Activated naive CD8-positive, alpha-beta T cell treated with anti-CD3 and anti-CD28 coated beads, Interleukin-2, amount 10 ng/mL, durations not matched to agents 7 days and 5 days (primary cell): ENCODE measurements at places on chromosomes 2 and 18. TPM values are rescaled to one million over a fixed set of nuclear protein-coding genes. Genes with fewer than 3 reads are reported as not detected.

FTCDNL1 gene
- total RNA-seq, result 2.0 TPM

DPP4 gene
- total RNA-seq, result 107 TPM

CYP20A1 gene
- total RNA-seq, result 18.3 TPM

DUSP19 gene
- total RNA-seq, result 1.8 TPM

ZSWIM2 gene
- total RNA-seq, result not detected

MEP1B gene
- total RNA-seq, result not detected

VWA3B gene
- not detected for total RNA-seq

RFTN2 gene
- 0.08 TPM for total RNA-seq
